AG08395 (cell line): ENCODE measurements at places on chromosomes 4 and X.

- DNase-seq: no peak
These were observed 5.3 kb downstream of the MBNL3 start for GRCh38 chrX:132483488-132483887.

GRCh38 chrX:2390754-2391153 lies 110.0 kb downstream of the DHRSX start:
- DNase-seq: no peak

DNA sequence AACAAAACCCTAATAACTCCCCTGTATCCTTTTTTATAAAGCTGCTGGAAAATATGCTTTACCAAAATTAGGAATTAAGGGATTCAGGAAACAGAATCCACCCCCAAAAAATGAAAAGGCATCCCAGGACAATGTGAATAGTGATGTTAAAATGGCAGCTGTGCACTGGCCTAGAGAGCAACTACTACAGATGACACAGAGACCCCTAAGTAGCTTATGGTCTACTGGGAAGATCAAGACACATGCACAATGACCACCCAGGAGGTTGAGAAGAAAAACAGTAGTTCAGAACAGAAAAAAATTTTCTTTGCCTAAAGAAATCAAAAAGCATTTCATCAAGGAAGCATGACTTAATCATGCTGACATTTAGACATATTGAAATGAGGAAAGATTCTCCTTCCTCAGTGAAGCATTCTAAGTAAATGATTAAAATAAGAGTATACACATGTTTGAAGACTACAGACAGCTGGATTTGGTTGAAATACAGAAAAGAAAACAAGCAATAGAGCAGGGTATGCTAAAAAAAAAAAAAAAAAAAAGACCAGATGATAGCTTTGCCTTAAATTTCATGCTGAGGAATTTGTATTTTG lies 117.3 kb downstream of the WDFY3 start:
- DNase-seq: no peak

GRCh38 chr4:76744241-76744921 lies 153.6 kb downstream of the SOWAHB start:
- peak; percentile 52 for DNase-seq

DNA sequence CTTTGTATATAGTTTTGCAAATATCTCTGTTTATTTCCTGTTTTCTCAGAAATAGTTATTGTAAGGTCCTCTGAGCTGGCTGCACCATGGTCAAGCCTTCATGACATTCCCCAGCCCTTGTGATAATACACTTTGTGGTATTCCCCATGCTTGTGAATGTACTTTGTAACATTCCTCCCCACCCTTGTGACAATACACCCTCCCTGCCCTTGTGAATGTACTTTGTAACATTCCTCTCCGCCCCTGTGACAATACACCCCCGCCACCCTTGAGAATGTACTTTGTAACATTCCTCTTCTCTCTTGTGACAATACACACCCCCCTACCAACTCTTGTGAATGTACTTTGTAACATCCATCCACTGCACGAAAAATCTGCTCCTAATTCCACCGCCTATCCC lies 530.7 kb downstream of the CENPC start:
- no peak for DNase-seq

DNA sequence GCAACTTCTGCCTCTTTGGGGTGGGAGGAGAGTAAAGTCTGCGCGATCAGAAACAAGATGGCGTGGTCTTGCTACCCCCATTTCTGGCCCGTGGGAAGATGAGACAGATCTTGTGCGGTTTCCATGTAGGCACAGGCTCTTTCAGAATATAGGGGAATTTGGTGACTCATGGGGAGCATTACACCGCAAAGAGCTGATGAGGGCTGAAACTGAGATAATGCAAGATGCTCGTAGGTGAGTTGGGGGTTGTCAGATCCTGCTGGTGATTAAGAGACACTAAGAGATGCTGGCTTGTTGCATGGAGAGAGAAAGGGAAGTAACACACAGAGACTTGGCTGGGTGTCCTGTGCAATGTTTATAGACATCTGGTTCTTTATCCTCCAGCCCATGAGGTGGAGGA lies 1.5 kb downstream of the EVC start:
- peak; percentile 18 for DNase-seq

- DNase-seq: peak; percentile 82
These were observed 9.7 kb upstream of the MAGEA4 start for GRCh38 chrX:151902813-151903591.

- no peak for DNase-seq
These were observed 48.0 kb upstream of the MAP3K15 start for GRCh38 chrX:19563327-19563726.

GRCh38 chr4:142530728-142531127 lies 315.4 kb downstream of the INPP4B start:
- DNase-seq: no peak

- no peak for DNase-seq
These were observed 76.6 kb downstream of the SORCS2 start for GRCh38 chr4:7268941-7269340.

GRCh38 chr4:90127706-90128345 lies 632 bp downstream of the CCSER1 start:
- DNase-seq: no peak

DNA sequence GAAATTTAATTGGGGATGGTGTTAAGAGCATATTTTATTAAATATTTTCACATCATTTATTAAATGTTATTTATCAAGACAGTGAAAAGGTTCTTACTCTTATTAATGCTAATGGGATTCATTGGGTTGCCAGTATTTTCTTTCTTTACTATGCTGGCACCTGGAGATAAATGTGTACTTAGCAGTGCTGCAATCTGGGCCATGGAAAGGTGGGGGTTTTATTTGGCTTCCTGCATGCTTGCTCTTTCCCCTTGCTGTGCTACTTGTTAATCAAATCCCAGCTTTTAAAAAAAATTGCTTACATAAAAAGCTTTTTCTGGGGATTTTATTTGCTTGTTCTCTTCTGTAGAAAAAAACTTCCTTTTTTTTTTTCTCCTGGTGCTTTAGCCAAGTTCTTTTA lies 48.3 kb downstream of the ZAR1 start:
- no peak for DNase-seq

DNA sequence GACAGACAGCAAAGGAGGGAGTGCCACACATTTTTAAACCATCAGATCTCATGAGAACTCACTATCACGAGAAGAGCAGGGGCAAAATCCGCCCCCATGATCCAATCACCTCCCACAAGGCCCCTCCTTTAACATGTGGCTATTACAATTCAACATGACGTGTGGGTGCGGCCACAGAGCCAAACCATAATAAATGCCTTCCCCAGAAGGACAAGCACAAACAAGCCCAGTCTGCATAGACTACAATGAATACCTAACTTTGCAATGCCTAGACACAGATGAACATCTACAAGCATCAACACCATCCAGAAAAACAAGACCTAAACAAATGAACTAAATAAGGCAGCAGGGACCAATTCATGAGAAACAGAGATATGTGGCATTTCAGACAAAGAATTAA lies 12.3 kb downstream of the ETDA start:
- DNase-seq: no peak

GRCh38 chrX:9352694-9353411 lies 112.0 kb upstream of the TBL1X start:
- peak; percentile 49 for DNase-seq

DNA sequence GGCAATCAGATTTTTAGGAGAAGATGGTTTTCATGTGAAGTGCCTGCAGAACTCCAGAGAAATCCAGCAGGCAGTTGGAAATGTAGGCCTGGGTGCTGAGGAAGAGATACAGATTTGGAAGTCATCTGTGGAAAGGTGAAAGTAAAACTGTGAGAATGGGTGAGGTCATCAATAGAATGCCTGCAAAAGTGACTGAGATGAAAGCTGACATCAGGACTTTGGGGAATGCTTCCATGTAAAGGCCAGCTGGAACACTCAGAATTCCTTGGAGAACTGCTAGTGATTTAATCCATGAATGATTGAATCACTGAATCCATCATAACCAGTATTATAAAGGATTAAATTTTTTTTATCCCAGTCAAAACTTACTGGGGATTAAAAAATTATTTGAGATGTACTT lies 124.5 kb upstream of the GIMD1 start:
- DNase-seq: no peak

- peak; percentile 54 for DNase-seq
These were observed 146.4 kb downstream of the GPC3 start for GRCh38 chrX:133838761-133839676.

- DNase-seq: no peak
These were observed 19.1 kb downstream of the PAGE2 start for GRCh38 chrX:55107911-55108310.

GRCh38 chrX:25872786-25873185 lies 265.4 kb upstream of the MAGEB18 start:
- no peak for DNase-seq

GRCh38 chrX:152154050-152154449 lies 15.7 kb upstream of the MAGEA10 start:
- DNase-seq: no peak

DNA sequence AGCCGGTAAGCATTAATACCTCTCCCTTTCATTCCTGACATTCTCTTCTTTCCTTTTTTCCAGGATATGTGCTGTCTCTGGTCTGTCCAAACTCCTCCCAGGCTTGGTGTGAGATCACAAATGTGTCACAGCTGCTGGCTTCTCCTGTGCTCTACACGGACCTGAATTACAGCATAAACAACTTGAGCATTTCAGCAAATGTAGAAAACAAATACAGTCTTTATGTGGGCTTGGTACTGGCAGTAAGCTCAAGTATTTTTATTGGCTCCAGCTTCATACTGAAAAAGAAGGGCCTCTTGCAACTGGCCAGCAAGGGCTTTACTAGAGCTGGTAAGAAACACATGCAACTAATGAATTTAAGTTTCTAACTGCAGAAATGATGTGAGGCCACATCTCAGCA lies 8.4 kb downstream of the NIPAL1 start:
- DNase-seq: no peak

DNA sequence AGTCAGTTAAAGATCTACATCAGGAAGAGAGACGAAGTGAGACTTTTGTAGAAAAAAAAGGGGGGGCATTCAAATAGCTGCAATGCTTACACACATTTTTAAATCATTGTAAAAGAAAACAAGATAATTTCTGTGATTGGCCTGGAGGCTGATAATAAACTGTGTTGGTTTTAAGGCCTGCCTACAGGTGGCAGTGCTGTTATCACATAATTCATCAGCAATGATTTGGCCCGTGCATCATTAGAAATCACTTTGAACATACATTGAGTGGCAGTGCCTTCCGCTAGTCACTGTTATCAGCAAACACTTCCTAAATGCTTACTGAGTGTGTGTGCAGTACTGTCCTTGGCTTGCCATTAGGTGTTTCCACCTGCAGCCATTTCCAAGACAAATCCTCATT lies 831.9 kb downstream of the TRIML1 start:
- peak; percentile 17 for DNase-seq

GRCh38 chr4:181950372-181951127 lies 292.7 kb upstream of the TENM3 start:
- DNase-seq: no peak

DNA sequence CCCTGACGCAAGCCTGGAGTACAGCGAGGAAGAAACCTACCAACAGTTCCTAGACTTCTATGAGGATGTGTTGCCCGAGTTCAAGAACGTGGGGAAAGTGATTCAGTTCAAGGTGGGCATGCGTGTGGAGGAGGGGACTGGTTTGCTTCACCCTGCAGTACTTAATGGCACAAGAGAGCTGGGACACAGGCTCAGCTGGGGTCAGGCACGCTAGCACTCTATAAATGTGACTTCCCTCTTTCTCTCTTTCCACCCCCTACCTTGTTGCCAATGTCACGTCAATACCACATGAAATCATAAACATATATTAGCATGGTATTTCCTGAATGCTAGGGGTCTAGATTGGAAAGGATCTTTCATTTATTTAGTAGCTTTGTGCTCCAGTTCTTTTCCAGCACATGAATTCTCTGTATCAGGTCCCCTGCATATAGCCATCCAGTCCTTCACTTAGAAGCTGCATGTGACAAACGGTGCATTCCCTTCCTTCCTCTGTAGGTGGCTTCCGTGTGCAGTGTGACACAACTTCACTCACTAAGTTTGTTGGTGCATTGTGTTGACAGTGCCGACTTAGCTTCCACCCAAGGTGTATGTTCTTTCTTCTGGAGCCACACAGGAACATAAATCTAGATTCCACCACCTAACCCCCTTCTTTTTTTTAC lies 25.6 kb downstream of the ZRSR2 start:
- peak; percentile 45 for DNase-seq

DNA sequence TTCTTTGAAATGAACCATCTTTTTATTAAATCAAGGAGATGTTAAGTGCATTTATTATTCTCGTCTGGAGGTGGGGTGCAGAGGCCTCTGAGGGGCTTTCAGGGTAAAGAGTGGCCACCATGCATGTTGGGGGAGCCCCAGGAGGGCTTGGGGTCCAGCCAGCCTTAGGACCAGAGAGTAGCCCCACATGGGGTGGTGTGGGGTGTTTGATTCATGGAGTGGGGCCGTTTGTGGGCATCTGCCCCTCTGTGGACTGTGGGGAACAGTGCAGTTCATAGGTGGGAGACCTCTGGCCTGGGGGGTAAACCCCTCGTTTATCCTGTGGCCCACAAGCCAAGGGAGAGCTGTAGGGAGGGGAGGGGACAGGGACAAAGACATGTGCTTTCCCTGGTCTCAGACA lies 26.9 kb downstream of the HTRA3 start:
- no peak for DNase-seq

- DNase-seq: no peak
These were observed 52.1 kb upstream of the MSANTD1 start for GRCh38 chr4:3196670-3197359.

- DNase-seq: no peak
These were observed 728 bp downstream of the DCAF12L2 start for GRCh38 chrX:126165401-126165720.

DNA sequence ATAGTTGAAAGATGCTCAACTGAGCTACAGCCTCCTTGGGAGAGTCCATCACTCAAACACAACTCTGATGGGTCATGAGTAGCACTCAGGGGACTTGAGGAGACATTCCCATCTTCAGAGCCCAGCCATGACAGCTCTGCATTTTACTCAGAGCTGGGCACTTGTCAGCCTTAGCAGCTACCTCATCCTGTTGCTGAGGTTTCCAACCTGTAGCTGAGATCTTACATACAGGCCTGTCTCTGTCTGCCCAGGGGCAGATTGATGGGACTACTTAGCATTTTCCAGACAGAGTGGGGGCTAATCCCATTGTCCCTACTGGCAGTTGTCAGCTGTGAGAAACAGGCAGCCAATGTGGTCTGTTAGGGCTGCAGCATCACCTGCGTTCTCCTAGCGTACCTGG lies 3.5 kb downstream of the FHDC1 start:
- no peak for DNase-seq

DNA sequence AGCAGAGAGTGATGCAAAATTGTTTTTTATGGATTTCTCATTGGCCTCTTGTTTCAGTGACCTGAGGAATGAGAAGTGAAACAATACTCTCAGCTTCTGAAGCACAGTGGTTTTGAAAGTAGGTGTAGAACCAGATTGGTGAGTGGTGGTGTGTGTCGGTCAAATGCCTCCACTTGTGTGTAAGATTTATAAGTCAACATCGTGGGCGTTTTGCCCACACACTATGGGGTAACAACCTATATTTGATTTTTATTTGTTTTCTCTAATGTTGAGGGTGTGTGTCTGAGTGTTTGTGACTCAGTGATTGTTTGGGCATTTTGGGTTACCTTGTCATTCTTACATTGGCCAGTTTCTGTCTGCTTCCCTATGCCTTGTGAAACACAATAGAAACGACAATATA lies 23.3 kb downstream of the ADGRL3 start:
- DNase-seq: no peak

GRCh38 chr4:141761926-141762325 lies 125.5 kb downstream of the IL15 start:
- no peak for DNase-seq
